ENCODE measurements at places on chromosomes 2 and 18.

GRCh38 chr18:62659698-62660097 lies 55.6 kb upstream of the PHLPP1 start:
- DNase-seq, result no peak

- no peak for DNase-seq
Observed at GRCh38 chr2:85668009-85668856, at the start of gene SFTPB. SFTPB (minus strand) TSS chr2:85668199; CDS start chr2:85668183, 16 bp downstream.

DNA sequence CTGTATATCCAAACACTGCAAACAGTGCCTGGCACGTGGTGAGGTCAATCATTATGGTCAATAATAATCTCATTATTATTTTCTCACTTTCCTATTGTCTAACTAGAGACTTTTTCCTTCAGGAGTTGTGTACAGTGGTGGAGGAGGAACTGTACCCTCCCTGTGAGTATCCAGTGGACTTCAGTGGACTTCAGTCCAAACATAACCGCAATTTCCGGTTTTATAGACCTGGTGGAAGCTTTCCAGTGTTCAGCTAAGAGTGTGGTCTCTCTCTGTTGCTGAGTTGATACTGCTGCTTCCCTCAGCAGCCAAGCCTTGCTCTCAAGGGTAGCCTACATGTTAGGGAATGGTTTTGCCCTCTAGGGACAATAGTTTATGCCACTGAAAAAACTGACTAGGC lies 447.1 kb downstream of the TMEM182 start:
- DNase-seq, result no peak

GRCh38 chr18:6323319-6323889 lies 91.3 kb downstream of the L3MBTL4 start:
- no peak for DNase-seq
